ENCODE measurements at places on chromosomes 6 and 20.

GRCh38 chr6:52749556-52750152 is 13.6 kb downstream of the GSTA2 start:
- no peak for DNase-seq

GRCh38 chr6:36052097-36052496 is 24.5 kb downstream of the MAPK14 start:
- DNase-seq: no peak

DNA sequence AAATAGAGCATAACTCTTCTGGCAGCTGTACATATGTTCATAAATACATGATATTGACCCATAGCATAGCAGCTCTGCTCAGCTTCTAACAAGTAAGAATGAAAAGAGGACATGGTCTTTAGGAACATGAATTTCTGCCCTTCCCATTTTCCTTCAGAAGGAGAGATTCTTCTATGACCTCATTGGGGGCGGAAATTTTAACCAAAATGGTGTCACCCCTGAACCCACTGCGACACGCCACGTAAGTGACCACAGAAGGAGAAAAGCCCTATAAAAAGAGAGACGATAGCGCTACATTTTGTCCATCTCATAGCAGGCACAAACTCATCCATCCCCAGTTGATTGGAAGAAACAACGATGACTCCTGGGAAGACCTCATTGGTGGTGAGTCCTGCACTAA is at the start of gene IL17A:
TSS of gene IL17A (plus strand) at position 301 of the 400 bp plus-strand sequence. CDS start at position 358, 57 bp downstream.
- no peak for DNase-seq

DNA sequence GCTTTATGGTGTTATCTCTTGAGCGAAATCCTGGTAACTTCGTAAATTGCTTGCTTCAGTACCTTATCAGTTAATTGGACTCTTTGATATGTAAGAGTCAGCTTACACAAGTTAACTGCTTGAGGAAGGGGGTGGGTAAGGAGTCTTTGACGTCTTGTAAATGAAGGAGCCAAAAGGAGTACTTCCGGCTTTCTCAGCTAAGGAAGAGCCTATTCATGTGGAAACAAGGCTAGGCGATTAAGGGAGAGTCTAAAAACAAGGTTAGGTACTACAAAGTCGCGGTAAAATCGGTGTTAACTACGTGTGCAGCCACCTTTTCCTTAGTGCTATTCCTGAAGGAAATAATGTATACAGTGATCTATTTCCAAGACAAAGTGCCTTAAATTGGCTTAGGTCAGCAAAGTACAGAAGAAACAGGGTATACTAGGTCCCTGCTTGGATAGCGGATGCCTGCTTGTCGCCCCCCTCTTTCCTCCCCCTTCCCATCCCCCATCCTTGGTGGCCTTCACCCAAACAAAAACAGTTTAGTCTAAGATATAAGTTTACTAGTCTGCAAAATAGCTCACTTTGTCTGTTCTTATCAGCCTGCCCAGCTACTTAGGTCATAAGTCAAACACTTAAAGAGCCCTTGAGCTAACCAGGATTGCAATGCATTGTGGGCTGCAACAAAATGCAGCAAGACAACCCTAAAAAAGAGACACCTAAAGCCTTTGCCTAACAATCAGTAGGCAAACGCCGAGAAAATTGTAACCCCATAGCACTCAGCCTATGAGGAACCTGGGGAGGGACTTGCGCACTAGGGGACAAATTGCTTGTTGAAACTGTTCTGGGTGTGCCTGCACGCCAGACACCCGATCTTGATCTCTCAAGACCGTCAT is 147.3 kb downstream of the TRIM27 start:
- no peak for DNase-seq

- peak; percentile 68 for DNase-seq
These were observed 46.4 kb upstream of the DDR1 start for GRCh38 chr6:30837870-30838269.

- DNase-seq: no peak
These were observed 43.8 kb downstream of the PTCHD4 start for GRCh38 chr6:48067148-48067712.

DNA sequence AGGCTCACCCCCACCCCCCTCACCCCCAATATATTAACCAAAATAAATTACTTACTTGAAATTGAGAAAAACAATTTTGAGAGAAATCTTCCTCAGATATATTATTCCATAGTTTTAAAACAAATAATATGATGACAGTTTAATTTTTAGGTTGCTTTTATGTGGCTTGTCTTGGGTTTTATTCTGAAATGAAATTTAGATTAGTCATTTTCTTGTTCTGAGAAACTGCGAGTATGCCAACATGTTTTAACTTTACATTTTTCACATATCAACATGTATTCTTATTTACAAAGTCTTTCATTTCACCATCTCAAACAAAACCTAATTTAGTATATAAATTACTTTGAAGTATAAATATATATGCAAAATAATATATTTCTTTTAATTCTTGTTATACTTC is 11.1 kb downstream of the REV3L start:
- no peak for DNase-seq

DNA sequence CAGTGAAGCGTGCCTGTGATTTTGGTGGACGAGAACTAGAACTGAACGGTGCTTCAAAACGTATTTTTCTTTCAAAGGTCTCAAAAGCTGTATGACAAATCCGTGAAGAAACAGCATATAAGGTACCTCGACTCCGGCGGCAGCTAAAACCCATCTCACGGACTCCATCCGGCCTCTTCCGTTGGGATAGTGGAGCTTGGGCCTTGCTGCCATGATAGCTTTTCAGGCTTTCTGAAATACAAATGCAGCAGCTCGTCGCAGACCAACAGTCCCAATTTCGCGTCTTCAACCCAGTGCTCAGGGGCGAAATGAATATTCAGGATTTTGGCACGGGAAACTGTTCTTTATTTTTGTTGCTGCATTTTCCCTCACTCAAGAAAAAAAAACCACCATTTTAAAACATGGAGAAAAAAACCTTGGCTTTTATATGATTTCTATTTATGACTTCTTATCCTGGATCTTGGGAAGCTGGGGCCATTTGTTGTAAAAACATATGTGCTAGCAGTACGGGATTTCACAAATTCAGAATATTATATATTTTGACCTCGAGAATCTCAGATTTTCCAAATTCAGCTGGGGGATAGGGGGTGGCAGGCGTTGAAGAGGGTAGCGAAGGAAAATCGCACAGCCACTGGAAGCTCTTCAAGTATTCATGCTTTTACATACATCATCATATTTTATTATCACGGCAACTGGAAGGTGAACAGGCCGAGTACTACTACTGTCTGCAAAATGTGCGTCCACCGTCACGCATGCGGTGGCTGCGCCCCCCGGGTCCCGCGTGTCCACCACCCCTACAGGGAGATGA is 849 bp downstream of the GSTA4 start:
- DNase-seq: peak; percentile 53

DNA sequence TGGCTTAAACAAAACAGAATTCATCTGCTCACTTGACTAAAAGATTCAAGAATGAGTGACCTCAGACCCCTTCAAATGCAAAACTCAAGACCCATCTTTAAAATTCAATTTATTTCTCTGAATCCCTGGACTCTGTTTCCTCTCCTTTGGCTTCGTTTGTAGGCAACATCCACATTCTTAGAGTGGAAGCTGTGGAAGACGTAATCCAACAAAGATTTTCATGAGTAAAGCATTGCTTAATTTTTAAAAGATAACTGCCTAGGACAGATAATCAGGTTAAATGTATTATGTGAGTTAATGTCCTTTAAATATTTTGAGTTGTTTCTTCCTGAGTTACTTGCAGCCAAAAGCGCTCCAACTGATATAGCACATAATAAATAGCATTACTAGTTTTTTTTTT is 164.5 kb downstream of the ZMYND8 start:
- DNase-seq: no peak

DNA sequence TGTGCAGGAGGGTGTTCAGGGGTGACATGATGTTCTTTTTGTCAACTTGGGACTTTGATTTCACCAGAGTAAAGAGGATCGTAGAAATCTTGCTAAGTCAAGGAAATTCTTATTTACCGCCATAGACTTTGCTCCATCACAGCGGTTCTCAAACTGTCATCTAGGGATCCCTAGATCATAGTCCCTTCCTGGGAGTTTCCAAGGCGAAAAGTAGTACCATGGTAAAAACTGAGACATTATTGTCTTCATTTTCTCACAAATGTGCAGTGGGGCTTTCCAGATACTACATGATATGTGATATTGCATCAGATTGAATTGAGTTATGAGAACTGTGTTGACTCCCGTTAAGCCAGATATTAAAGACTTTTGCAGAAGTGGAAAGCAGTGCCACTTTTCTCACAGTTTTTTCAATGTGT is 79.7 kb downstream of the JARID2 start:
- no peak for DNase-seq

Data from dermis blood vessel endothelial cell (primary cell).